T-helper 17 cell (primary cell): ENCODE measurements at places on chromosomes 3 and 15. TPM values are rescaled to one million over a fixed set of nuclear protein-coding genes. Genes with fewer than 3 reads are reported as not detected.

The UCN2 gene
- not detected for total RNA-seq

- H3K4me3 ChIP-seq = no peak overlapping the region
- no peak overlapping the region for H3K27ac ChIP-seq
- H3K36me3 ChIP-seq = peaks cover 3% of the 10 kb centered on the region
Observed at GRCh38 chr15:59042041-59042440, 54.6 kb downstream of the RNF111 start.

- no peaks in the 10 kb centered on the region for H3K36me3 ChIP-seq
- H3K27me3 ChIP-seq = no peaks in the 10 kb centered on the region
- DNase-seq = no peak
- H3K4me3 ChIP-seq = no peak overlapping the region
- no peaks in the 10 kb centered on the region for H3K4me1 ChIP-seq
Observed at GRCh38 chr3:50126287-50127211, 28.6 kb upstream of the SEMA3F start.

DNA sequence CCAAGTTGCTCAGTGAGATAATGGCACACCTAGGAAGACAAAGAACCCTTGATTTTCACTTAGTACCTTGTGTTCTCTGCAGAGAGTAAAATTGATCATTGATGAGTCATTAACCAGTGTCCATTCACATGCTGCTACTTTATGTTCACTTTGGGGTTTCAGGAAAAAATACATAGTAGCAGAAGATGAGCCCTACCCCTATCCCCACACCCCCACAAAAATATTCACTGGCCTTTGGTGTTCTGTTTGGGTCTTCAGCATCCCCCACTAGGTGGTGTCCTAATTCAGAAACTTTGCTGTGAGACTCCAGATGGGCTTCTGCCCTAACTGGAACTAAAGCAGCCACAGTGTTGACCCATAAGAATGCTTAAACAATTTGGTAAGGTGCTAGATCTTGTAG lies 178.8 kb downstream of the KLHL25 start:
- no peak for DNase-seq
- peaks cover 8% of the 10 kb centered on the region for H3K36me3 ChIP-seq
- no peak overlapping the region for H3K27ac ChIP-seq
- H3K4me1 ChIP-seq = peaks cover 30% of the 10 kb centered on the region
- H3K27me3 ChIP-seq = no peaks in the 10 kb centered on the region

DNA sequence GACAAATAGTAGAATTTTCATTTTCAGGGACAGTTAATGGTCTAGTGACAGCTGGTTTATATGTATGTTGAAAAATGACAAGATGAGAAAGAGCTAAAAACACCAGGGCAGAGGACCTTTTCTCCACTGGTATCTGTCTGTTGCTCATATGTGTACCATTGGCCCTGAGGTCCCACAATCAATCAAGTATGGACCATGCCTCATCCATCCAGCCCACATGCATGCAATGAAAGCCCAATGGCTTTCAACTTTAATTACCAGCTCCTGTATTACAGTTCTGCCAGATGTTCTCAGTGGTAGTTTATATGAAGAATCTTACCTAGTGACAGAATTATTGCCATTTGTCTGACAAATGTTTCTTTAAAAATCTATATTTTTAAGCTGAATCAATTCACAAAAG lies 234.1 kb downstream of the ZMAT3 start:
- H3K36me3 ChIP-seq = no peaks in the 10 kb centered on the region
- no peak for DNase-seq
- no peak overlapping the region for H3K4me3 ChIP-seq
- H3K27me3 ChIP-seq = peaks cover 13% of the 10 kb centered on the region

DNA sequence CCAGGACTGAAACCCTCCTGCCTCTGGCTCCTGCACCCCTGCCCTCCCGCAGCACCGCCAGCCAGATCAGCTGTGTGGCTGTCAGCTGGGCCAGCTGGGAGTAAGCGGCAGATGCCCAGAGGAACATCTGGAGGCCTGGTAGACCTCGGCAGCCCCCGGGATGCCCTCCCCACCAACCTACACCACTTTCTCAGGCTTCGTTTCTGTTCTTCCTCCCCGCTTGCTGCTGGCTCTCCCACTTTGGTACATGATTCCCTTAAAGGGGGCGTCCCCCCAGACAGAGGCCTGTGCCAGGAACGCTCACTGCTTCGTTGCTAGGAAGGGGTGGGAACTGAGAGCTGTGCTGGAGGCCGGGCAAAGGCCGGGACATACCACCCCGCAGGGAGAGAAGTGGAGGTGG lies 91.4 kb upstream of the RPL32 start:
- H3K27me3 ChIP-seq = no peaks in the 10 kb centered on the region
- peaks cover 34% of the 10 kb centered on the region for H3K4me1 ChIP-seq
- DNase-seq = no peak
- H3K27ac ChIP-seq = no peak overlapping the region
- H3K36me3 ChIP-seq = no peaks in the 10 kb centered on the region
